ENCODE measurements at places on chromosomes 13 and 19. TPM values are rescaled to one million over a fixed set of nuclear protein-coding genes. Genes with fewer than 3 reads are reported as not detected.

DNA sequence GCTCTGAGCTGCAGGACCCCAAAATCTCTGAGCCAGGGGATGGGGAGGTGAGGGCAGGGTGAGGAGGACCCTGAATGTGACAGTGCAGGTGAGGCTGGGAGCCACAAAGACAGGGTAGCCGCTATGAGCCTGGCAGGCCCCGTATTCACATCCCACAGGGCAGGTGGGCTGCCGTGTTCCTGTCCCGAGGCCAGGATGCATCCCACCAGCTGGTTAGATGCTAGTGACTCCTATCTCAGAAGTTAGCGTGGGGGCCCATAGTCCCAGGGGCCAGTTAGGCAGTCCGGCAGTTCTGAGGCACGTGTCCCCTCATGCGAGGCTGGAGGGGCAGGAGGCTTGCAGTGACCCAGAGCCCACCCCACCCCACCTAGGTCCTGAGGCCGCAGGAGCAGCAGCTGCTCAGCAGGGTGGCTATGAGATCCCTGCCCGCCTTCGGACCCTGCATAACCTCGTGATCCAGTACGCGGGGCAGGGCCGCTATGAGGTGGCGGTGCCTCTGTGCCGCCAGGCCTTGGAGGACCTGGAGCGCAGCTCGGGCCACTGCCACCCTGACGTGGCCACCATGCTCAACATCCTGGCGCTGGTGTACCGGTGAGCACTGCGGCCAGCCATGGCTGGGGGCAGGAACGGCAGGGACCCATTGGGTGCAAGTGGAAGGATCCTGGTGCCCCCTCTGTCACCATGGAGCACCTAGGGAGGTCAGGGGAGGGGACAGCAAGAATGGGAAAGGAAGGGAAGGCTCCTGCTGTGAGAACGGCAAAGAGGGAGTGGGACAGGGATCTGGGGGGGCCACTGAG lies 7.2 kb downstream of the KLC3 start:
- no peak for DNase-seq

- no peak for DNase-seq
These were observed 460.8 kb downstream of the TBC1D4 start for GRCh38 chr13:75021151-75021550.

DNA sequence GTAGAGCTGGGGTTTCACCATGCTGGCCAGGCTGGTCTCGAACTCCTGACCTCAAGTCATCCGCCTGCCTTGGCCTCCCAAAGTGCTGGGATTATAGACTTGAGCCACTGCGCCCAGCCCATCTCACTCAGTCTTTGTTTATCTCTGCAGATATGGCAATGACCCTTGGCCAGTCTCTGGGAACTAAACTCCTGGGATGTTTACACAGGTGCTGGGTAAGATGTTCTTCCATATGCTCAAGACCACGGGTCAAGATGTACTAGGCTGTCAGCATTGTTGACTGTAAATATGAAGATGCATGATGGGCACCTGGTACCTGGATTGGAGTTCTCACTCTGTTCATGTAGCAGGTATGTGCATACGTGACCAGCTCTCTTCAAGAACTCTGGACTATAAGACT lies 35.8 kb downstream of the ZNF473 start:
- DNase-seq = no peak

DNA sequence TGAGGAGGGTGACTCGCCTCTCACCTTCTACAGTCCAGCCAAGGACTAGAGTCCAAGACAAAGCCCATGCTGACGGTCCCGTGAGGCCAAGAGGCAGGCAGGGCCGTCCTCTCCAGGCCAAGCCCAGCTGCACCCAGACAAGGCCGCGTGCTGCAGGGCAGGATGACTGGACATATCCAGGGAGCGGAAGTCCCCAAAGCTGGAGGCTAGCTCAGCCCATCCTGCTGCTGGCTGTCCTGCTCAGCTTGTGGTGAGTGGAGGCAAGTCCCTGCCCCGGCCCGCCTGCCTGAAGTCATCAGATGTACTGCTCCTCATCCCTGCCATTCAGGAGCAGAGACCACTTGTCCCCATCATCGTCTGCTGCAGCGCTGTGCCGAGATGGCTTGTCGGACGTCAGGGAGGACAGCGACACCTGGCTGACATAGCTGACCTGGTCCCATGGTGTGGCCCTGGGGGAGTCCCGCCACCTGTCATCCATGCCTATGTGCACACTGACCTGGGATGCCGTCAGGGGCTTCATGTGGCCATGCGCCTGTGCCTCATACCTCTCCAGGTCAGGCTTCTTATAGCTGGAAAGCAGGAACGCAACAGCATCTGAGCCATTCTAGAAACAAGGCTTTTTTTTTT lies 72.8 kb downstream of the CCDC70 start:
- DNase-seq = no peak

GPR18 gene
- total RNA-seq = 15.1 TPM

- DNase-seq = no peak
These were observed 90.5 kb upstream of the ABCC4 start for GRCh38 chr13:95391785-95392184.

IGFL1 gene
- total RNA-seq = not detected

- no peak for DNase-seq
These were observed 3.7 kb downstream of the UBA2 start for GRCh38 chr19:34431681-34432402.

DNA sequence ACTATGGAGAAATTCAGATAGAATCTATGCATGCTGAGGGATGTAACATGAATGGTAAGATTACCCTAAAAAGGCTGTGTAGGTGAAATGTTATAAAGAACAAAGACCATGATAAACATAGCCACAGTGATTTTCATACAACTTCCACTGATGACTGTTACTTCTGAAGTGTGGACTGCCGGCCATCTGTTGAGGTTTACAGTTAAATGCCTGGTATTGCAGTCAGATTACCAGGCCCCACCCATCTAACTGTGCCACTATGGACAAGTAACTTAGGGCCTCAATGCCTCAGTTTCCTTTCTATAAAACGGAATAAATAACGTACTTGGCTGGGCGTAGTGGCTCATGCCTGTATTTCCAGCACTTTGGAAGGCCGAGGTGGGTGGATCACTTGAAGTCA lies 395.6 kb downstream of the KLF12 start:
- DNase-seq = no peak

- DNase-seq = no peak
These were observed 348.3 kb downstream of the UQCRFS1 start for GRCh38 chr19:28864577-28865042.

SYNE4 gene
- total RNA-seq = 4.5 TPM

GRCh38 chr13:98285852-98286594 lies 109.0 kb upstream of the RNF113B start:
- no peak for DNase-seq

CEACAM4 gene
- not detected for total RNA-seq

TMEM38A gene
- 18.1 TPM for total RNA-seq

DNA sequence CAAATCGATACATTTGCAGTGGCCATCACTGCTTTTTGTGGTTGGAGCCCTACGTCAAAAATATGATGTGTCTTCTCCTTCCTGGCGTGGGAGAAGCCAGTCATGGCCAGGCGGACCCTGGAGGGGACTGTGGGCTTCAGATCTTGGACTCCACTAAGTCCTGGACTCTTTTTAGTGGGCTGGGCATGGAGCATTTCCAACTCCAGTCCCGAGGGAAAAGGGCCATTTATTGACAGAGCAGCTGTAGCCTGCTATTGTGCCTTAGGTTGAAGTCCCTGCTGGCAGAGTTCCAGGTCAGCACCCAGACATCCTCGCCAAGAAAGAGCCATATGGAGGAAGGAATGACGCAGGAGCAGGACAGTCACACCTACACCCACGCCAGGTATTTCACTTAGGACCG lies 179.2 kb upstream of the ZNF507 start:
- DNase-seq = no peak

TMEM221 gene
- not detected for total RNA-seq

HCST gene
- 36.0 TPM for total RNA-seq

LILRB5 gene
- not detected for total RNA-seq

MUC16 gene
- not detected for total RNA-seq

DNA sequence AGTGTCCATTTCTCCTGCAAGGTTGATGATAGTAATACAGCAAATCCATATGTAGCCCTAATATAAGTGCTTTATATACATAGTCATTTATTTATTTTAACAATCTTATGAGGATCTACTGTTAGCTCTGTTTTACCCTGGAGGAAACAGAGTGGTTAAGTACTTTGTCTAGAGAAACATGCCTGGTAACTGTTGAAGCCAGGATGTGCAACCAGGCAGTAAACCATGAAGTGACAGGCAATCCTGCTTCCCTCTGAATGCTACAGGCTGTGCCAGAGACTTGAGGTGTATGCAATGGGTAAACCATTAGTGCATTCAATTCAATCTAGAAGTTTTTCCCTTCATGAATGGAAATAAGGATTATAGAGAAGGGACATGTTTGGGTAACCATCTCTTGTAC lies 911.0 kb downstream of the PCDH17 start:
- no peak for DNase-seq

DNA sequence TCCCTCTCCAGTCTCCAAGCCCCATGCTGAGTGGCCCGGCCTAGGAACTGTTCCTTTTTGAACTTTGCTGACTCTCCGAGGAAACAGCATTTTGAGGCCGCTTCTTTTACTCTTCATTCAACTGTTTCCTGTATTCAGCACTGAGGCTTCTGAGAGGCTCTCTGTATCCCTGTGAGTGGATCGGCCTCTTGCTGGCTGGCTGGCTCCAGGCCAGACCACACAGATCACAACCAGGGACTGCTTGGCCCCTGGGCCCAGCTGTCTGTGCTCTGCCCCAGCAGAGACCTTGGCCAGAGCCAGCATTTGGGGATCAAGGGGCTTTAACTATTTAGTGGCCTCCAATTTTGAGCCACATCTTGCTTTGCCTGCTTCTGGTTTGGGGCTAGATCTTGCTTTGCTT lies 75.6 kb upstream of the KL start:
- no peak for DNase-seq

SGCG gene
- not detected for total RNA-seq

GRCh38 chr13:72181661-72182060 lies 314.7 kb upstream of the DACH1 start:
- DNase-seq = no peak

DNA sequence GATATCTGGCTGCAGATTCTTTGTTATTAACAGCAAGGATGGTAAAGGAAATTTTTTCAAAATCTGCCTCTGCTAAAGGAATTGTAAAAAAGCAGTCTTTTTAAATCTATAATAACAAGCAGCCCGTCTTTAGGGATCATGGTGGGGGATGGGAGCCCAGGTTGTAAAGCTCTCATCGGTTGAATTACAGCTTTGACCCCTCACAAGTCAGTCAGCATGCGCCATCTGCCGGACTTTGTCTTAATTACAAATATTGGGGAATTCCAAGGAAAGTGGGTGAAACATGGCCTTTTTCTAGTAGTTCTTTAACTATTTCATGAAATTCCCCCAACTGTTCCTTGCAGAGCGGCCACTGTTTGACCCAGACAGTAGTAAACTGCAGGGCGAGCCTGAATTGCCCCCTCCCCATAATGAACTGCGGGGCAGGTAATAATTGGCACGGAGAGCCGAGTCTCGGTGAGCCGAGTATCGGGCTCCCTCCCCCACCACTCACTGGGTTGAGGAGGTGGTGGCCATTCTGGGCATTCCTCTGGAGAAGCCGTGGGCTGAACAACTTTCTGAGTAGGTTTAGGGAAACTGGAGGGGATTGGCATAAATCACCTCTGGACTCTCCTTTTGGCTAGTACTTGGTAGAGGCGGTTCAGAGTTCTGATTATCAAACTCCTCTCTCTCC lies 11.6 kb downstream of the ZNF578 start:
- no peak for DNase-seq

DNA sequence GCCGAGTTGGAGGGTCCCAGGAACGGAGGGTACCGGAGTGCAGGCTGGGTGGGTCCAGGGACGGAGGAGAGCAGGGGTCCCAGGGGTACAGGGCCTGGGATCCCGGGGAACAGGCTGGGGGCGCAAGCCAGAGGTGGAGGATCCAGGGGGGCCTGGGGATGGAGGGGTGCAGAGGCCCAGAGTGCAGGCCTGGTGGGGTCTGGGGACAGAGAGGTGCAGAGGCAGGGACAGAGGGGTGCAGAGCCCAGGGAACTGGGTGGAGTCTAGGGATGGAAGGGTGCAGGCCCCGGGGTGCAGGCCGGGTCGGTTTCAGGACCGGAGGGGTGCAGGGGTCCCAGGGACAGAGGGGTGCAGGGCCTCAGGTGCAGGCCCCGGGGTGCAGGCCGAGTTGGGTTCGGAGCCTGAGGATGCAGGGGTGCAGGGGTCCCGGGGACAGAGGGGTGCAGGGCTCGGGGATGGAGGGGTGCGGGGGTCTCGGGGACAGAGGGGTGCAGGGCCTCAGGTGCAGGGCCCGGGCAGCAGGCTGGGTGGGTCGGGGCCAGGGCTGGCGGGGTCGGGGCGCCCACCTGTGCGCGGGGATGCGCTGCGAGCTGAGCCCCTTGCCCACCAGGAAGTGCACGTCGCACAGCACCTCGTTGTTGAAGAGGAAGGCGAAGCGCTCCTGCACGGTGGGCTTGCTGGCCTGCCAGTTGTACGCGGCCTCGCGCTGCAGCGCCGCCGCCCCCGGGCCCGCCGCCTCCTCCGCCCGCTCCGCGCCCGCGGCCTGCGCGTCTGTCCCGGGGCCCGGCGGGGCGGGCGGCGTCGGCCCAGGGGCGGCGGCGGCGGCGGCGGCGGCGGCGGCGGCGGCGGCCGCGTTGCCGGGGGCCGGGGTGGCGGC lies 545 bp downstream of the BTBD2 start:
- DNase-seq = peak; percentile 64

SULT2A1 gene
- not detected for total RNA-seq

DNA sequence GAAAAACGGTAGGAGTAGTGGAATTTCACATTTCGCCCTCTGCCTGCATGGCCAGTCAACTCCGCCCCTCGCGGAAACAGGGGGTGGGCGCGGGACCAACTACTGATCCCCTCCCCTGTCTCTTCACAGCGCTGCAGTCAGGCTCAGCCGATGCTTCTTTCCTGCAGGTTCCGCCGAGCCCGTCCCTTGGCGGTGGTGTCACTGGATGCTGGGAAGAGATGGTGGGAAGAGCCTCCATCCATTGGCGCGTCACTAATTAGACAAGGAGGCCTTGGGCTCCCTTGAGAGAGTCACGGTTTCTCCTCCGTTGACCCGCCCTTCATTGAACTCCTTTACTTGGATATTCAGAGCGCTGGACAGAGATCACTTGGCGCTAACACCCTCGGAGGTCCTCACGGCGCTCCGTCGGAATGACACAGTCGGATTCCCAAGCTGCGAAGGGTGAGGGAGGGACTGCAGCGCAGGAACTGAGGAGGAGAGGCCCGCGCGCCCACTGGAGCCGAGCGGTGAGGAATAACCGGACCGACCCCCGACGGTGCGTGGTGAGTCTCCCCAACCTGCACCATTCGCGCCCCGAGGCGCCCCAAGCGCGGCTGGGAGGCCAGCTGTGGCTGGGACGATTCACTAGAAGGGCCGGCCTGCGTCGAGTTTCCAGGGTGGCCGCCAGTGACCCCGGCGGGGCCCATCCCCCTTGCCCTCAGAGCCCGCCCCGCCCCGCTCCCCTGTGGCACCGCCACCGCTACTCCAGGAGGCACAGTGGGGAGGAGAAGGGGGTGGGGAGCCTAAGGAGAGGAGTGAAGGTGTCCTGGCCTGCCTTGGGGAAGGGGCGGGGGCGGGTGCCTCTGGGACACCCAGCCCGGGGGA lies 11.2 kb upstream of the CEACAM21 start:
- DNase-seq = no peak

C5AR2 gene
- total RNA-seq = 2.6 TPM
